SJSA1 (cell line): ENCODE measurements at places on chromosomes 2 and 18. TPM values are rescaled to one million over a fixed set of nuclear protein-coding genes. Genes with fewer than 3 reads are reported as not detected.

The TRPM8 gene
- total RNA-seq = 0.03 TPM in 1 of 2 replicates, not detected in the other

DNA sequence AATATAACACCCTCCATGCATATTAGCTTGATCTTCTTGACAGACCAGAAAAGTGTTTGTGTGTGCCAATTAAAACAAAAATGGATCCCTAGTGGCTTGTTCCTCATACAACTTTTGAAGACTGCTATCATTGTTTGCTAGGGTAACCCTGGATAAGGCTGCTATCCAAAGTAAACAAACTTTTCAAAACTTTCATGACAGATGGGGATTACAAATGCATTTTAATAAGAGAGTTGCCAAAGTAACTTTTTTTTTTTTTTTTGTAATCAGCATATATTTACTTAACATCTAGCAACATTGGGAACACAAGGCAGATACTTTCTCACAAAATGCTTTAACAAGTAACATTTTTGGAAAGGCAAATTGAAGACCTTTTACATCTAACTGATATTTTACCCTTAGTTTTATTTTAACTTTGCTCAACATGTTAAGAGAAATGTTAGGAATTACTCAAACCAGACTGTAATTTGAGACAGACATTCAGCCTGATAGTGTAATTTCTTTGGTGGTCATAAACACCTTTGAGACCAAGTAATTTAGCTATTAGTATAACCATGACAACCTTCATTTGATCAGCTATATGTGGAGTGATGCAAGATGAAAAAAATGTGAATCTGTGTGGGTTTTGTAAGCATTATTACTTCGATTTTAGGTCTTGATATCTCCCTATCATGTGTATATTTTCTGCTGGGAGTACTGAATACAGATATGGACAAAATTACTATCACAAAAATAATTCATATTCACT is 300.9 kb downstream of the ARHGAP15 start:
- H3K27me3 ChIP-seq = no peaks in the 10 kb centered on the region; the same call in 1 of the 2 replicates
- H3K4me1 ChIP-seq = peaks cover 9% of the 10 kb centered on the region
- no peaks in the 10 kb centered on the region for H3K36me3 ChIP-seq
- H3K4me3 ChIP-seq = no peak overlapping the region
- no peak overlapping the region for H3K27ac ChIP-seq
- DNase-seq = no peak

DNA sequence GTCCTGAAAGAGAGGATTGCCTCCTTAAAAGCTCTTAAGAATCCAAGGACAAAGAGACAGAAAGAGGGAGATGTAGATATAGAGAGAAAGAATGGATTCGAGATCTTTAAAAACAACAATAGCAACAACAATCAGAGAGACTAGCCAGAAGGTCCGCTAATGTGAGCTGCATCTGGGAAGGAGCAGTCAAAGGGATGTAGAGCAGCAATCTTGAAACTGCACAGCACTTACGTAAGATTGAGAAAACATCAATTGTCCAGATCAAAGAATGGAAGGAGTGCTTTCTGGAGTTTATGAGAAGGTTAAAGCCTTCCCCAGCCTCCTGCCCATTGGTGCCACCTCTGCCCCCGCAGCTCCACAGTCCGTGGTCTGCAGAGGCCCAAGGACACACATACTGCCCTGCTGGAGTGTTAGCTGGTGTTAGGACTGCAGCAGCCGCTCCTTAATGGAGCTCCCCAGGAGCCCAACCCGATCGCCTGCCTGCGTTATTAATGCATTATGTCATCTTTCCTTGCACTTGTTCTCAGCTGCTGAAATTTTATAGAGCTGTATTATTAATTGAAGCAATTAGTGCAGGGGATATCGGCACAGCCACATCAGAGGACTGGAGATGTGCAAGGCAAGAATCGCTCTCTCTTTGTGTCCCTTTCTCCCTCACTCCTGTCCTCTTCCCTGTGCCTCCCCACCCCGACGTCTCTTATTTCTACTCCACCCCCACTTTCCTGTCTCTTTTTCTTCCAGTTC is 94.2 kb upstream of the STPG4 start:
- H3K4me1 ChIP-seq = peaks cover 7% of the 10 kb centered on the region
- H3K27me3 ChIP-seq = no peaks in the 10 kb centered on the region
- no peak overlapping the region for H3K27ac ChIP-seq

DNA sequence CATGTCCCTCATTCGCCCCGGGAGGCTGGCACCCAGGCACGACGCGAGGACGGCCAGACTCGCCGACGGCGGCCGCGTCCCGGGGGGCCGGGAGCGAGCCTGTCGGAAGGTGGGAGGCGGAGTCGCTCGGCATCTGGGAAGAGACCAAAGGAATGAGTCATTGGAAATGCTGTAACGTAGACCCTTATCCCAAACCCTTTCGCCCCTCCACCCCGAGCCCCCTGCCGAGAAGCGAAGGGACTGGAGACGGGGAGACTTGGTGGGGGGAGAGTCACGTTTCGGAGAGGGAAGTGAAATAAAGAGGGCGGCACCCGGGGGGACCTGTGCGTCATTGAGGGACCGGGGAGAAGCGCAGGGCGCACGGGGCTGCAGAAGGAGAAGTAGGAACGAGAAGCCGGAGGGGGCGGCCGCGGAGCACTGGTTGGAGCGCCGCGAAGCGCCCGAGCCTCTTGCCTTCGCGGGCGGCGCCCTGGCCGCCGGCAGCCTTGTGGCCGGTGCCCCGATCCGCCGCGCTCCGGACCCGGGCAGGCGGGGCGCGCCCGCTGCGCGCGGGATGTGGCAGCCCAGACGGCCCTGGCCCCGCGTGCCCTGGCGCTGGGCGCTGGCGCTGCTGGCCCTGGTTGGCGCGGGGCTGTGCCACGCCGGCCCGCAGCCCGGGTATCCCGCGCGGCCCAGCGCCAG is at the start of gene EMILIN2:
Gene EMILIN2 (plus strand): TSS at position 371 of the 681 bp plus-strand sequence. CDS start 183 bp downstream, at position 554.
- H3K27me3 ChIP-seq = peaks cover 56% of the 10 kb centered on the region
- no peaks in the 10 kb centered on the region for H3K36me3 ChIP-seq
- H3K27ac ChIP-seq = no peak within 1 kb of the TSS

GRCh38 chr18:64409511-64409910 is 260.6 kb upstream of the LINC00305 start:
- no peak for DNase-seq
- H3K27me3 ChIP-seq = no peaks in the 10 kb centered on the region
- H3K27ac ChIP-seq = no peak overlapping the region
- no peak overlapping the region for H3K4me3 ChIP-seq

The STARD6 gene
- 1.2 TPM in 1 of 2 replicates, not detected in the other for total RNA-seq

DNA sequence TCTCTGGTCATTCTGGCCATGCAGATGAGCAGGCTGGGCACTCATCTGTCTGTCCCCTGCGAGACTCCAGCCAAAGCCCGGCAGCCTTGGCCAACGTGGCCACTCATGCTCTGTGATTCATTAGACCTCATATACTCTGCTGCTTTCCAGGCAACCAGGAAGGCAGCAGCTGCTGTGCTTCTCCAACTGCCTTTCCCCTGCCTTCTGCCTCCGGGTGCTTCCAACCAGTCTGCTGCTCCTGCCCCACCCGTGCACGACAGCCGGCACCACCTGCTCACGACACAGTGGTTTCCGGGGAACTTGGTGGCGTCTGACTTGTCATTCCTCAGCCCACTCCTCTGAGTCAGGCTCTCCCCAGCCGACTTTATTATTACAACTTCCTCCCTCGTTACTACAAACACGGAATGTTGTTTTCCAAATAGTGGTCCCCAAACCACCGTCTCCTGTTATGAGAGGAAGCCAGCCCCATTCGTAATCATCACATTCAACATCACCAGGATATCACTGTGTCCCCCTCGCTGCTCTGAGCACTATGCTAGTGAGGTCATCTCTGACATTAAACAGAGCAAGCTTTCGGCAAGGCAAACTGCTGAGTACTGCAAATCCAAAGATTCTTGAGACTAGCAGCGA is 392.4 kb downstream of the ALK start:
- H3K36me3 ChIP-seq = no peaks in the 10 kb centered on the region
- no peaks in the 10 kb centered on the region; the same call in 1 of the 2 replicates for H3K27me3 ChIP-seq
- peak; percentile 57 for DNase-seq
- H3K4me1 ChIP-seq = peaks cover 14% of the 10 kb centered on the region
- H3K27ac ChIP-seq = peak overlapping the region; percentile 37; the same call in 1 of the 2 replicates

The SUCLG1 gene
- total RNA-seq = 118 and 139 TPM in 2 replicates

The CERKL gene
- total RNA-seq = 0.11 TPM in 1 of 2 replicates, not detected in the other

The UGT1A4 gene
- not detected in 2 replicates for total RNA-seq

GRCh38 chr2:72395096-72395495 is 247.4 kb upstream of the CYP26B1 start:
- no peaks in the 10 kb centered on the region for H3K36me3 ChIP-seq
- no peak for DNase-seq
- H3K27ac ChIP-seq = no peak overlapping the region
- no peaks in the 10 kb centered on the region for H3K27me3 ChIP-seq
- H3K4me3 ChIP-seq = no peak overlapping the region

The KCNK3 gene
- not detected in 2 replicates for total RNA-seq

GRCh38 chr2:191245869-191246531 is 796 bp downstream of the MYO1B start:
- H3K27ac ChIP-seq = peak overlapping the region; percentile 79
- no peaks in the 10 kb centered on the region for H3K27me3 ChIP-seq
- peaks cover 26% of the 10 kb centered on the region for H3K4me1 ChIP-seq
- peaks cover 15% of the 10 kb centered on the region for H3K36me3 ChIP-seq
- peak; percentile 84 for DNase-seq

GRCh38 chr2:158671360-158672245 is 123.5 kb upstream of the DAPL1 start:
- H3K4me3 ChIP-seq = no peak overlapping the region
- no peaks in the 10 kb centered on the region for H3K27me3 ChIP-seq
- no peak for DNase-seq
- no peak overlapping the region for H3K27ac ChIP-seq

The ABCG5 gene
- not detected in 2 replicates for total RNA-seq

- H3K4me1 ChIP-seq = no peaks in the 10 kb centered on the region
- no peak overlapping the region for H3K4me3 ChIP-seq
These were observed 31.4 kb downstream of the ZCCHC2 start for GRCh38 chr18:62554061-62554815.

- H3K4me3 ChIP-seq = no peak overlapping the region
- H3K27ac ChIP-seq = no peak overlapping the region
- H3K27me3 ChIP-seq = no peaks in the 10 kb centered on the region
- H3K36me3 ChIP-seq = no peaks in the 10 kb centered on the region
These were observed 125.0 kb downstream of the ETAA1 start for GRCh38 chr2:67522148-67522547.

DNA sequence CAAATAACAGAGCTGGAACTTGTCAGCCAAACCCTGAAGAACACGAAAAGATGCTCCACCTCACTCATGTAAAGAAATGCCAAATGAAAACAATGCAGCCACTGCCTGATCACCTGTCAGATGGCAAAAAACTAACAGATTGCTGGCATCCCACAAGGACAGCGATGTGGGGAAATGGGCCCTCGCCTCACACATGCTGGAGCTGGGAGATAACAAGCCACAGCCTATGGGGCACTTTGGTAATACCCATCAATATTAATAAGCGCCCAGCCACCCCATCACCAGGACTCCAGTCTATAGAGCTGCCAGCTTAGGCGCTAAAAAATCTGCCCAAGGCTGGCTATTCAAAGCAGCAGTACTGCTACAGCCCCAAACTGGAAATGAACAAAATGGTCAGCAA is 27.0 kb downstream of the TFCP2L1 start:
- H3K27me3 ChIP-seq = 0 out of 2 replicates have a peak, but pooled peaks cover 5% of the 10 kb centered on the region
- H3K4me1 ChIP-seq = no peaks in the 10 kb centered on the region
- no peak for DNase-seq
- no peaks in the 10 kb centered on the region for H3K36me3 ChIP-seq
- no peak overlapping the region for H3K4me3 ChIP-seq

The RESP18 gene
- not detected in 2 replicates for total RNA-seq

The CIB4 gene
- total RNA-seq = not detected in 2 replicates

The RAPGEF4 gene
- 0.13 and 0.47 TPM in 2 replicates for total RNA-seq

- no peaks in the 10 kb centered on the region for H3K36me3 ChIP-seq
- H3K4me3 ChIP-seq = no peak overlapping the region
- no peak overlapping the region for H3K27ac ChIP-seq
- no peaks in the 10 kb centered on the region for H3K4me1 ChIP-seq
- no peaks in the 10 kb centered on the region; the same call in 1 of the 2 replicates for H3K27me3 ChIP-seq
These were observed 181.4 kb downstream of the FAM210A start for GRCh38 chr18:13544953-13545352.

GRCh38 chr2:219572237-219573001 is at the start of gene INHA:
INHA (plus strand) TSS chr2:219572310; CDS start chr2:219572375, 65 bp downstream.
- peak within 1 kb of the TSS; percentile 39 for H3K27ac ChIP-seq
- no peak for DNase-seq
- peaks cover 18% of the 10 kb centered on the region for H3K4me1 ChIP-seq

The NR4A2 gene
- total RNA-seq = 0.61 TPM in 1 of 2 replicates, not detected in the other
